ENCODE measurements at places on chromosomes 11 and 22.

GRCh38 chr11:112694245-112694644, 267.0 kb upstream of the NCAM1 start:
- no peak for DNase-seq
- H3K4me1 ChIP-seq, result no peaks in the 10 kb centered on the region
- H3K27ac ChIP-seq, result no peak overlapping the region
- H3K36me3 ChIP-seq, result no peaks in the 10 kb centered on the region
- peaks cover 8% of the 10 kb centered on the region for H3K27me3 ChIP-seq

- H3K4me1 ChIP-seq, result peaks cover 11% of the 10 kb centered on the region
- DNase-seq, result no peak
- no peaks in the 10 kb centered on the region for H3K27me3 ChIP-seq
- H3K36me3 ChIP-seq, result peaks cover 58% of the 10 kb centered on the region
- H3K4me3 ChIP-seq, result no peak overlapping the region
Measured at GRCh38 chr11:68598816-68599653, 85.3 kb upstream of the GAL start.

DNA sequence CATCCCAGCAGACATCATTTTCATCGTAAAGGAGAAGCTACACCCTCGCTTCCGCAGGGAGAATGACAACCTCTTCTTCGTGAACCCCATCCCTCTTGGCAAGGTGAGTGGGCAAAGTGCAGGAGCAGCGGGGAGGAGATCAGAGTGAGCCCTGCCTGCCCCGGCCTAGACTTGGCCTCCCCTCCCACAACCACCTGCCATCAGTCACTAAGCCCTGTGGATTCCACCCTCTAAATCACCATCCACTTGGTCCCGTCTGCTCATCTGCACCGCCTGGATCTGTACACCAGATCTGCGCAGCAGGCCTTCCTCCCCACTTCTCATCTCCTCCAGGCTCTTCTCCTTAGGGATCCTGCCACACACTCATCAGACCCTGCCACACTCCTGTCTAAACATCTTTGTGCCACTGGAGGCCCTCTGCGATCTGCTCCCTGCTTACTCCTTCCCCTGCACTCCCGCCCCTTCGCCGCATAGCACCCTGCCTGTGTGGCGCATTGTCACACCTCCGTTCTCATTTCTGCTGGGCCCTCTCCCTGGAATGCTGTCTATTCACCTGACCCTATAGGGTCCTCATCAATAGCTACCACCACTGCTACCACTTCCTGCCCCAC, 14.2 kb downstream of the UCP2 start:
- no peak for DNase-seq
- no peaks in the 10 kb centered on the region for H3K27me3 ChIP-seq
- peaks cover 60% of the 10 kb centered on the region for H3K4me1 ChIP-seq
- H3K27ac ChIP-seq, result peak overlapping the region; percentile 61
- no peak overlapping the region for H3K4me3 ChIP-seq

DNA sequence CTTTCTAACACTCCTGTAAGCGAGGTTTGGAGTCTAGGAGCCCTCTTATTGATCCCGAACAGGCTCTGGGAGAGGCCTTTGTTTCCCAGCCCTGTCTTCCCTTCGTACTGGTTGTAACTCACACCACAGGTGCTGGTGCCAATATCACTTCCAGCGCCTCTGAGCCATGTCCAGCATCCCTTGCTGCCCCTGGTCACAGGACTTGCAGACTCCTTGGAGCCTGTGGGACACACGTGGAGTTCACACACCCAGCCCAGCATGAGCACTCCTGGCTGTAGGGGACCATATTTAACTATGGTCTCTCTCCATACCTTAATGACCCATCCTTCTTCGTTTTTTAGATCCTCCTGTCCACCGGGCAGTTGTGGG, 2.2 kb downstream of the ZBTB16 start:
- H3K27ac ChIP-seq, result no peak overlapping the region
- H3K4me1 ChIP-seq, result no peaks in the 10 kb centered on the region
- H3K27me3 ChIP-seq, result peaks cover 44% of the 10 kb centered on the region
- no peak for DNase-seq
- H3K4me3 ChIP-seq, result peak overlapping the region; percentile 85
- H3K36me3 ChIP-seq, result no peaks in the 10 kb centered on the region

DNA sequence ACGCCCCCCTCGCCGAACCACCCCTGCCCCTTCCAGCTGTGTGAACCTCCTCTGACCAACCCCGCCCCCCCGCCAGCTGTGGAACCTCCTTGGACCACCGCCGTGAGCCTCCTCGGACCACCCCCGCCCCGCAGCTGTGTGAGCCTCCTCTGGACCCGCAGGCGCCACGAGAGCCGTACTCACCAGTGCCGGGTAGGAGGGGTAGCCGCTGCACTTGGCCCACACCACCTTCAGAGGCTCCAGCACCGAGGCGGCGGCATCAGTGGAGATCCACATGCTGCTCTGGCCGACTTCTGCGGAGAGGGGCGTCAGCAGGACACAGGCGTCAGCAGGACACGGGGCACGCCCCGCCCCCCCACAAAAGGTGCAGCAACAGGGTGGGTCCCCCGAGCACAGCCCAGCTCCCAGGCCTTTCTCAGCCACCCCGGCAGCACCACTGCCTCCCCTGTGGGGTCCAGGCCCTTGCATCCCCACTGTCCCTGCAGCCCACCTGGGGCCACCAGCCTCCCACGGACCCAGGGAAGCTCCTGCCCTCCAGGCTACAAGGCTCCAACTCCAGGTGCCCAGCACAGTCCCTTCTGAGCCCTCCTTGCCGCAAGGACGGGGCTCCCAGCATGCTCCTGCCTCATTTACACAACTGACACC, 51.7 kb downstream of the BRD1 start:
- no peak overlapping the region for H3K4me3 ChIP-seq
- DNase-seq, result no peak
- H3K27ac ChIP-seq, result no peak overlapping the region
- peaks cover 9% of the 10 kb centered on the region for H3K4me1 ChIP-seq

GRCh38 chr11:74013141-74013540, 4.3 kb upstream of the UCP3 start:
- no peaks in the 10 kb centered on the region for H3K27me3 ChIP-seq
- no peak overlapping the region for H3K4me3 ChIP-seq
- no peak overlapping the region for H3K27ac ChIP-seq
- H3K4me1 ChIP-seq, result peaks cover 88% of the 10 kb centered on the region
- DNase-seq, result no peak
- peaks cover 2% of the 10 kb centered on the region for H3K36me3 ChIP-seq

- H3K4me1 ChIP-seq, result peaks cover 5% of the 10 kb centered on the region
- H3K4me3 ChIP-seq, result no peak overlapping the region
- DNase-seq, result no peak
- no peaks in the 10 kb centered on the region for H3K27me3 ChIP-seq
- peaks cover 4% of the 10 kb centered on the region for H3K36me3 ChIP-seq
Measured at GRCh38 chr22:29693671-29694070, 26.1 kb upstream of the CABP7 start.
